ENCODE measurements at places on chromosomes 11 and 22.

DNA sequence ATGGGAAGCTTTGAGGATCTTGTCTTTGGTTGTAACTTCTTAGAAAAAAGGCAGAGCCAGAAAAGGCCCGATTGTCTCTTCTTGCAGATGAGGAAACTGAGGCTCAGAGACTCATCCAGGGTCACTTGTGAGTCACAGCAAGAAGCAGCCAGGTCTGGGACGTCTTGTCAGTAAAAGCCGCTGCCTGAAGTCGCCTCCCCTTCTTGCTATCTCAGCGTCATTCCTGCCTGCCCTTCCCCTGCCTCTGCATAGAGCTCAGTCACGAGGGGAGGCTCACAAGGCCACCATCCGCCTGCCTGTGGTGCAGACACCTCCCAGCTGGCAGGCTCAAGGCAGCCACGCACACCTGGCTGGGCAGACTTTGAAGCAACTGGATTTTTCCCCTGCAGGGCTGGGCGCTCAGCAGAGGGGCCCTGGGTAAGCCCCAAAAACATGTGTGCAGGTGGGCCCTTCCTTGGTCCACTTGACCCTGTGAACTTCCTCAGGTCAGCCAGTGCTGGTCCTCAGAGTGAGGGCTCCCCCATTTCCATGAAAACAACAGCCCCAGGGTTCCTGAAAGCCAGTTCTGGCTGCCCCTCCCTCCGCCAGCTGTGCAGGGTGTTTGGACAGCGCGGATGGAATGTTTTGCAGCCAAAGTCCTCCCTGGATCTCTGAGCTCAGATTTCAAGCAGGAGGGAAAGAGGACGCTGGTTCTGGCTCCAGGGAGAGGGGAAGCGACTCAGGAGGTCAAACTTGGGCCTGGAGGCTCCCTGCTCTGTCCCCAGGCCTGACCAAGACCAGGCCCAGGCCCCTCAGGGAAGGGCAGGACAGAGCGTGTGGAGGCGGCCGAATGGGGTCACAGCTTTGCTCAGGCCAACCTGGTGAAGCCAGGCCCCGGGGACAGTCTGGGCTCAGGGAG, 6.0 kb upstream of the RAB3IL1 start:
- DNase-seq, result no peak

GRCh38 chr22:38230108-38230825, 28.5 kb downstream of the MAFF start:
- DNase-seq, result no peak

GRCh38 chr11:8250434-8250833, 13.2 kb downstream of the LMO1 start:
- no peak for DNase-seq

DNA sequence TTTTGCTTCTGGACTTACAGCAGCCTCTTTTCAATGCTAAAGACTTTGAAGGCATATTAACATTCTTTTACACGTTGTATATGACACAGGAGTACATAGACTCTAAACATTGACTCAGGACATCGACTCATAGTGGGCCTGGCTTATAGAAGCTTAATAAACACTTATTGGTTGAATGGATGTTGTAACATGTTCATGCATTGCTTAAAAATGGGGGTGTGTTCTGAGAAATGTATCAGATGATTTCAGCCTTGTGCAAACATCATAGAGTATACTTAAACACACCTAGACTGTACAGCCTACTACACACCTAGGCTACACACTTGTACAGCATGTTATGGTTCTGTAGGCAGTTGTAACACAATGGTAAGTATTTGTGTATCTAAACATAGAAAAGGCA, 17.9 kb downstream of the TTC17 start:
- no peak for DNase-seq

DNA sequence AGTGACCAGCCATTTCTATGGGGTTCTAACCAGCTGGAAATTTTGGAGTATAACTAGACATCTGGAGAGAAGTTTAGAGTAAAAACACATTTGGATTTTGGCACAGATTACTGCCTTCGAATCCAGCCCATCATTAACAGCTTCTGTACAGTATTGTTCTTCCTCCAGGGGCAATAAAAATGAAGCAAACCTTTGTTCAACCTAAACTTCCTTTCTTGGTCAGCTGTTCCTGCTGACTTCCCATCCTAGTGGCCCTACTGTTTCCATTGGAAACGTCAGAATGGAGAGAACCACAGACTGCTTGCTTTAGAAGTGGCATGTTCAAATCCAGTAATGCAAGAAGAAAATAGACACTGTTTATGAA, 203.7 kb upstream of the MTMR2 start:
- DNase-seq, result no peak

DNA sequence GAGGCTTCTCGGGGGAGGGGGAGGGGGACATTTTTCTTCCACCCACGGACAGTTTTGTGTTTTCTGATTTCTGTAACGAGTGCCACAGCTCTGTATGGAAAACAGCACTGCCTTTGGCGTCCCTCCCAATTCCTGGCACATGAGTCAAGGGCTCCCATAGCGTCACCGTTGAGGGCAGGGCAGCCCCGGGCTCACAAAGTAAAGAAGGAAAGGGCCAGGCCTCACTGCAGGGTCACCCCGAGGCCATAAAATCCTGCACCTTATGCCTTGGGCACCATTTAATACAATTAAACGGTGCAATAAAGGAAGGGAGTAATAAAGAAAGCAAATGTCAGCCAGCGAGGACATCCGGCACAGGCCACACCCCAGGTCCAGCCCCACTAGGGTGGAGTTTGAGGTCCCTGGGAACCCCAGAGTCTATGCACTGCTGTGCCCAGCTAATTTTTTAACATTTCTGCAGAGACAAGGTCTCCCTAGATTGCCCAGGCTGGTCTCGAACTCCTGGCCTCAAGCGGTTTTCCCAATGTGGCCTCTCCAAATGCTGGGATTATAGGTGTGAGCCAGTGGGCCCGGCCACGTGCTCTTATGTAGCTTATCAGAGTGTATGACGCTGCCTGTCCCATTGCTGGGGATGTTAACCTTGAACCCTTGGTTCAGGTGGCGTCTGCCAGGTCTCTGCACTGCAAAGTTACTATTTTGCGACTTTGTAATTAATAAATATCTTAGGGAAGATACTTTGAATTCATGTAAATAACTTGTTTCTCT, 13.6 kb upstream of the MUC2 start:
- no peak for DNase-seq

- no peak for DNase-seq
These were observed 398.8 kb upstream of the FAT3 start for GRCh38 chr11:91825777-91826176.

DNA sequence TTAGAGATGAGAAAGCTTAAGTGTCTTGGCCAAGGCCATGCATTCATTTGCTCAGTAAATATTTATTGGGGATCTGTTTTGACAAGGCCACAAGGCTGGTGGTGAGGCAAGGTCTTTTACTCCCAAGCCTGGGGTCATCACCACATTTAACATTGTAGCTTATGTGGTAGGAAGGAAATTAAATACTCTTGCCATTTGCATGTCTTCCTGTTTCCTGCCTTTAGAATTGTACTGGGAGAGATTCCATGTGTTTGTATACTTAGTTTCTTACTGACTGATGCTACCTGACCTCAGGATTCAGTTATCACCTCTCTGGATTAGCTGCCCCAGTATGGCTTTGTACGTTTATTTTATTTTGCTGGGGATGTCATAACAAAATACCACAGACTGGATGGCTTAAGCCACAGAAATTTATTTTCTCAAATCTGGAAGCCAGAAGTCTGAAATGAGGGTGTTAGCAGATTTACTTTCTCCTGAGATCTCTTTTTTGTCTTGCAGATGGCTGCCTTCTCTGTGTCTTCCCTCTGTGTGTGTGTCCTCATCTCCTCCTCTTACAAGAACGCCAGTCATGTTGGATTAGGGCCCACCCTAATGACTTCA, 44.8 kb downstream of the SPECC1L start:
- no peak for DNase-seq

DNA sequence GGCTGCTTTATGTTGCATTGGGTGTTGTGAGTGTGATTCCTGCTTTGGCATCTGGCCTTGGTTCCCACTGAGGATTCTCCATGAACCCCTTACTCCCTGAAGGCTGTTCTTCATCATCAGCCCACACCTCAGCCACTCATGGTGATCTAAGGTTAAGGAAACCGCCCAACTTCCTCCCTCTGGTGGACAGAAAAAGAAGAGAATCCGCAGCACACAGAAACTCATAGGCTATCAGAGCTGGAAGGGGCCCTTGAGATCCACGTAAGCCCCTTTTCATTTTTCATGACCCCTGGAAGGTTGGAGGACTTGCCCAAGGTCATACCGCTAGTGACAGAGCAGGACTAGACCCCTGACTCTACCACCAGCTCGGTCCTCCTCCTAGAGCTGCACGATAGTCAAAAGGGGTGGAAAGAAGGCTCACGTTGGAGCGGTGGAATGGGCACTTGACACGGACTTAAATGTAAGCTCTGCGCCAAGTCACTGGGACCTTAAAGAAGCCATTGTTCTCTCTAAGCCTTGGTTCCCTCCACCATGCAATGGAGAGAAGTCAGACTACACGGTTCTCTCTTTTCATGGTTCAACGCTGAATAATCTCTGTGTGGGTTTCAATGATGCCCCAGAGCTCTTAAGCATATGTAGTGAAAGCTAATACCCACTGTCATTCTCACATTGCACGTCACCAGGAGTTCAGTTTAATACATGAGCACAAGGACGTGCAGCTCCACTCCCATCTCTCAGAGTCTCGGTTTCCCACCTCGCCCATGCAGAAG, 83.6 kb upstream of the CRTAM start:
- DNase-seq, result no peak

- DNase-seq, result no peak
These were observed 1.4 kb upstream of the MTA2 start for GRCh38 chr11:62603072-62603408.

DNA sequence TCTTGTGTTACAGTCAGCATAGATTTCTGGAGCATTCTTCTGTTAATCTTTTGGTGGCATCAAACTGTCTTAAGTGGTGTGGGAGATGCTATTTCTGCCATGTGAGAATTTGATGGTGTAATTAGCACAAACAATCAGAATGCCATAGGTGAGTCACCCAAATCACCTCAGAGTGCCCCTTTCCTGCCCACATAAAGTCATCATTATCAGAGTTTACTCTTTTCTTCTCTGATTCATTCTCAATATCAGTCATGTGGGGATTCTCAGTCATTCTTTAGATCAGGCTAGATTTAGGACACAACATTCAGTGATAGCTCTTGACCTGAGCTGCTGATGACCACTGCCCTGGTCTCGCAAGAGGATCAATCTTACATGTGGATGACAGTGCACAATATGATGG, 23.7 kb upstream of the MS4A6A start:
- no peak for DNase-seq

GRCh38 chr11:17399236-17399635, 10.8 kb upstream of the KCNJ11 start:
- DNase-seq, result no peak

DNA sequence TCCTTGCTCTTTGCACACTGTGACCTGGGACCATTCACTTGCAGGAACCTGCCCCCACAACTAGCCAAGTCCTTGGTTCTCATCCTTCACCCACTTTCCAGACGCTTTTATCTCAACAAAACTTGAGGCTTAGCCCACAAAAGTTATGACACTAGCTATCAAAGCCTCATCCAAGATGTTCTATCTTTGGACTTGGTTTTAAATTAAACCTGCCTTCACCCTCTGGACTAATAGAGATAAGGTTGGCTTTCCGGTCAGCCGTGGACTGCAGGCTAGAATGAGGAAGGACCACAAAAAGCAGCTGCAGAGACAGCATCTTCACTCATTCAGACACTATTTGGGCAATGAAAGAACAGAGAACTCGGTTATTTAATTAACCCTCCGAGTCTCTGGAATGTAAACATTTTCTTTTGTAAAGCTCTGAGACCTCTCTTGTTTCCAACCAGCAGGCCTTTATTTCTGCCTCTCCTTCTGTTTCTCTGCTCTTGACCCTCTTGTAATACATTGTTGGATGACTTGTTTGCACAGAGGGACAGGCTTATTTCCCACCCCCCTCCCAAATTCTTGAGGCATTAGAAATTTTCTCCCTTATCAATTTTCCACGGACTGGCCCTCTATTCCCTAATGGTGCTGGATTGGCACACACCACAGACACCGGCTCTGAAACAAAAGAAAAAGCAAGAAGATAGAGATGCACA, 41.4 kb downstream of the ARL14EP start:
- no peak for DNase-seq

- no peak for DNase-seq
These were observed 4.9 kb upstream of the RAB38 start for GRCh38 chr11:88179971-88180629.

GRCh38 chr11:8788616-8789015, 106.0 kb downstream of the RPL27A start:
- DNase-seq, result no peak

DNA sequence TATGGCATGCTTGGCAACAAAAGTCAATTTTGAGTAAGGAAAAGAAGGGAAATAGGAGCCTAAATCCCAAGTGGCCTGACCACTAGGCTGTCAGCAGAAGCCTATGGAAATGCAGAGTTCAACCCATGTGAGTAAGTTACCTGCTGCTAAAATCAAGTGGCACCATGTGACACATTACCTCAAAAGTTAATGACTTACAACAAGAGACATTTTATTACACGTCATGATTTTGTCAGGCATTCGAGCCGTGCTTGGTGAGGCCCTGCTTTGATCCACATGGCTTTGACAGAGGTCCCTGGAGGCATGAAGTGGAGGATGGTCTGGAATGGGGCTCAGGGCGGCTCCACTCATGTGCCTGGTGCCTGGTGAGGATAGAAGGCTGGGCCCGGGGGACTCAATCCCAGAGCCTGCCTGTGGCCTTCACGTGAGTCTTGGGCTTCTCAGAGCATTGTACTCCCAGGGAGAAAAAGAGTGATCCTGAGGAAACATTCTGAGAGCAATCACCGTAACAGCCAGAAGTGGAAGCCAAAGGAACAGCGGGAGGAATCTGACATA, 339.1 kb upstream of the B3GAT1 start:
- no peak for DNase-seq

GRCh38 chr11:85903406-85903805, 48.2 kb downstream of the CCDC83 start:
- no peak for DNase-seq

- DNase-seq, result no peak
These were observed at the start of gene AMPD3 for GRCh38 chr11:10454878-10455631. Gene AMPD3 (plus strand): TSS chr11:10455264. CDS start chr11:10461520, 6,256 bp downstream.

- no peak for DNase-seq
These were observed 632 bp downstream of the OR10Q1 start for GRCh38 chr11:58227956-58228615.

GRCh38 chr11:61164606-61165424, 3.6 kb upstream of the VPS37C start:
- DNase-seq, result no peak

- no peak for DNase-seq
These were observed 20.5 kb upstream of the TP53I11 start for GRCh38 chr11:44971185-44971584.

GRCh38 chr11:75626889-75627529, 41.8 kb downstream of the MAP6 start:
- DNase-seq, result no peak

DNA sequence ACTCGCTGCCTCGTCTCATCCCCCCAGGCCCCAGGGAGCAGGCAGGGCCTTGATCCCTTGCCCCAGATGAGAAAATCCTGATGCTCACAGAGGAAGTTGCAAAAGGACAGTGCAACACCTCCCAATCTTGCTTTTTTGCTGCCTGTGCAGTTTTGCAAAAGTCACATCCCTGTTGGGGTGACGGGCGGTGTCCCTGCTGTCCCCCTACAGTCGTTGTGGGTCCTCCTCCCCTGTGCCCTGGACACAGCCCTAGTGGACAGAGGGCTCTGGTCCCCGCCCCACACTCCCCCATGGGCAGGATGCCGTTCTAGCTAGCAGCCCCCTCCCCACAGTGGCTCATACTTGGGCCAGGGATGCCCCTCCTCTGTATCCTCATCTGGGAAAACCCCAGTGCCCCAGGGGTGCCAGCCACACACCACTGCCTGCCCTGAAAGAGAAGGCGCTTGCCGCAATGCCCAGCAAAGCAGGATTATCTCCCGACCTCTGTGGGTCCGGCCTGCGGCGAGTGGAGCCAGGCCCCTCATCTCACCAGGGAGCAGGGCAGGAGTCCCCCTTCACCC, 18.4 kb upstream of the CTSD start:
- DNase-seq, result no peak

Measured in activated CD4-positive, CD25-positive, alpha-beta regulatory T cell (primary cell).